Adrenal gland (tissue), 19 donors: ENCODE measurements at places on chromosomes 4 and X. TPM values are rescaled to one million over a fixed set of nuclear protein-coding genes. Genes with fewer than 3 reads are reported as not detected.

GRCh38 chr4:111136438-111136837 is 513.6 kb upstream of the PITX2 start:
- no peak overlapping the region for H3K27ac ChIP-seq
- no peak overlapping the region for H3K4me3 ChIP-seq
- no peaks in the 10 kb centered on the region for H3K4me1 ChIP-seq
- H3K36me3 ChIP-seq: no peaks in the 10 kb centered on the region

DNA sequence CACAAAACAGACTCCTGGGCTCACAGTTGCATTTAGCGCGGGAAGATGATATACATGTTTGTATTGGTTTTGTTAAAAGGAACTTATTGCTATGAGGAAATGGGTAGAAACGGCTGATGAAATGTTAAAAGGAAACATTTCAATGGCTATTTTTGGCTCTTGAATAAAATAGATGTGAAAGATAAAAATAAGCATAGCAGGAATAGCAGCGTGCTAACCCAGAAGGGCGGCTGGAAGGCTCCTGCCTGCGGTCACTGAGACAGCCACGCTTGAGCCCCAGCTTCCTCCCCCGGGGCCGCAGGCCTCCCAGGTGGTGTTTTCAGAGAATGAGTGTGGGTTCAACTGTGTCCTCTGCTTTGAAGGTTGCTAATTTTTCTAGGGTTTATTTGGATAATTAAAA is 35.0 kb upstream of the CLCN4 start:
- no peak for DNase-seq
- H3K27me3 ChIP-seq: no peaks in the 10 kb centered on the region
- H3K27ac ChIP-seq: no peak overlapping the region
- H3K4me3 ChIP-seq: no peak overlapping the region

GRCh38 chrX:69094977-69095669 is 70.1 kb downstream of the PJA1 start:
- H3K27me3 ChIP-seq: peaks cover 15% of the 10 kb centered on the region
- no peaks in the 10 kb centered on the region for H3K4me1 ChIP-seq
- H3K36me3 ChIP-seq: no peaks in the 10 kb centered on the region
- DNase-seq: no peak
- H3K4me3 ChIP-seq: no peak overlapping the region

DNA sequence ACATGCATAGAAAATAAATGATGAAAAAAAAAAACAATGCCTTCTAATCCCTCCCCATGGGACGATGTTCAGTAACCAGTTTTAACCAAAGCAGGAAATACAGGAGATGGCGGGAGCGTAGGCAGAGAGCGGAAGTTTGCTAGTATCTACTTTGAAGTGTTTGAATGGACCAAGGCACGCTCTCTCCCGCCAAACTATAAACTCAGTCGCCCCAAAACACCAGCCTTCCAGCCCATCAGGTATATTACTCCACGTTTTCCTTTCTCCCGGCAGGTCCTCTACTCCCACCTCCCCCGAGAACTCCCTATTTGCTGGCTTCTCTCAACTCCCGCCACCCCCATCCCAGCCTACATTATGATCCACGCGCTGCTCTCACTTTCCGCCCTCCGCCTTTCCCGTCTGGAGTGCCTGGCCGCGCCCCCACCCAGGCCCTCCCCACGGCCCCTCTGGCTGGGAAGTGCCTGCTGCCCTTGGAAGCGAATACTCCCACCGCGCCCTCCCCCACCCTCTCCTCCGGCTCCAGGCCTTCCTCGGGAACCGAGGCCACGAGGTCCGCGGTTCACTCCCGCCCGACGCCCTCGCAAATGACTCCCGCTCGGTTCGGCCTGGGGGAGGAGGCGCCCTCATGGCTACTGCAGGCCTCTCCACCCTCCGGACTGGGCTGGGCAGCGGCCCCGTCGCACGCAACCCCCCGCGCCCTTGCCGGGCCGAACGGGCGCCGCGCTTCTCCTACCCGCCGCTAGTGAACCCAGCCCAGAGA is 723 bp downstream of the DHX15 start:
- H3K4me1 ChIP-seq: peaks cover 9% of the 10 kb centered on the region
- no peaks in the 10 kb centered on the region for H3K27me3 ChIP-seq
- no peaks in the 10 kb centered on the region for H3K36me3 ChIP-seq
- H3K4me3 ChIP-seq: peak overlapping the region; percentile 85
- peak overlapping the region; percentile 99 for H3K27ac ChIP-seq

DNA sequence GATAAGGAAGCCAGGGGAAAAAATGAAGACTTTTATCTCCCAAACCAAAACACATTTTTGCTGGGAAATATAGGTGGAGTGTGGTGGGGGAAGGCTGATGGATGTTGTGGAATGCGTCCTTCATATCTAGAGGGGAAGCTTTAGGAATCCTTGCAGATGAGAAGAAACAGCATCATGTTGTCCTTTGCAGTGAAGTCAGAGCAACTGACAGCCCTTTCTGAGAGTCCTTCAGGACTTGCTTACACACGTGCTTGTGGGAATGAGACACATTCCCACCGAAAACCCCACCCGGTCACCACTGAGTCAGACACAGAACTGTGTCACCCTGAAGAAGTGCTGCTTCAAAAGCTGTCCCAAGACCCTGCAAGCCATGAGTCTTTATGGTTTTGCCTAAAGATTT is 81.5 kb downstream of the SHROOM2 start:
- no peaks in the 10 kb centered on the region for H3K27me3 ChIP-seq
- H3K27ac ChIP-seq: no peak overlapping the region
- no peak overlapping the region for H3K4me3 ChIP-seq
- no peaks in the 10 kb centered on the region for H3K36me3 ChIP-seq
- DNase-seq: no peak

- DNase-seq: peak; percentile 79
- no peak overlapping the region for H3K4me3 ChIP-seq
- peak overlapping the region; percentile 43 for H3K27ac ChIP-seq
- H3K4me1 ChIP-seq: peaks cover 26% of the 10 kb centered on the region
Observed at GRCh38 chr4:53490965-53491622, 100.2 kb downstream of the LNX1 start.

DNA sequence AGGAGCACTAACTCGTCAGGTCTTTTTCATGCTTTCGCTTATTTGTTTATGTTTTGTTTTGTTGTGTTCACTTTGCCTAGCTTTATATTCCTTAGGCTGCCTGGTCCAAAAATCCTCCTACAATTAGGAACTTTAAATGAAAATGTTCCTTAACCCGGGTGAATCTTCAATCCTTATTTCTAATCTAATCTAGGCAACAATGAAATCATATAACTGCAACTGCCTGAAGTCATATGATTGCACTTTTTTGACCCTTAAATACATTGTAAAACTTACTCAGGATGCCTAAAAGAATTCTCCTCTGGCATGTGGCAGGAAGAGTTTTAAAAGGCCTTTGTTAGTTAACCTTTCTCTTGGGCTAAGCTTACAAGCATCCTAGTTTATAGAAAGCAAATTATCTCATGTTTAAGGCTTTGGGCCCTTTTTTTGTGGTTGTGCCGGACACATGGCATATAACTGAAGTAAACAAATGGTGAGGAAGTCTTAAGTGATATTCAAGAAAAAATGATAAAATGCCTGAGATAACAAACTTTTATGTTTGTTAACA is 279.4 kb downstream of the FAT4 start:
- no peaks in the 10 kb centered on the region for H3K36me3 ChIP-seq
- no peak overlapping the region for H3K4me3 ChIP-seq
- H3K4me1 ChIP-seq: no peaks in the 10 kb centered on the region
- no peak overlapping the region for H3K27ac ChIP-seq
- no peak for DNase-seq

DNA sequence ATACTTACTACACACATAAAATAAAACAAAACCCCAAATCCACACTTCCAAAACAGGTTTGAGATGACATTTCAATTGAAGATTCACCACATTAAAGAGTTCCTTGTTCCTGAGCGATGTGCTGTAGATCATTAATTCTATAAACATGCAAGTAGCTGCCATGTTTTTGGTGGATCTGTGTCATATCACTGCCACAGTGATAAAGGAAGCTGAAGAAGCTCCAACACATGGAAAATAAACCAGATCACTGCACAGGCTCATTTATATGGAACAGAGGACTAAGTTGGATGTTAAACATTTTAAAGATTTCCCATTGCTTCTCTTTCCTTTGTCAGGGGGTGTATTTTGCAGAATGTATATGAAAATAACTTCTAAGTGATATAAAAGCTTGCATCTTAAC is 2.8 kb upstream of the RBM46 start:
- H3K36me3 ChIP-seq: no peaks in the 10 kb centered on the region
- no peak overlapping the region for H3K4me3 ChIP-seq
- H3K4me1 ChIP-seq: no peaks in the 10 kb centered on the region
- no peak overlapping the region for H3K27ac ChIP-seq
- peaks cover 5% of the 10 kb centered on the region for H3K27me3 ChIP-seq

DNA sequence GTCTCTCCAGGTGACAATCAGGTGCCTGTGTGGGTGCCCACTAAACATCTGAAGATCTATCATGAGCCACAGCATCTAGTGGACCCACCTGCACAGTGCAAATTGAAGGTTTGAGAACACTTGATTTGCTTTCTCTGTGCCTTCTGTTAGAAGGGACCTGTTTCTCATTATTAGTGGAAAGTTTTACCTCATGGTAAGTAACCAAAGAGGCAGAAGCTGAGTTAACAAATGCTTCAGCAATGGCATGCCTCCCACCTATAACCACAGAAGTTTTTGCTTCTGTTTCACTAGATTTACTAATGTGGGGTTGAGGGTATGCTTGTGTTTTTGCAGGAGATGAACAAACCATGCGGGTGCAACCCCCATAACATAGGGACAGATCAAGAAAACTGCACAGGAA is 297.4 kb upstream of the DKK2 start:
- H3K36me3 ChIP-seq: no peaks in the 10 kb centered on the region
- no peak overlapping the region for H3K27ac ChIP-seq
- peaks cover 11% of the 10 kb centered on the region for H3K27me3 ChIP-seq
- H3K4me1 ChIP-seq: no peaks in the 10 kb centered on the region
- H3K4me3 ChIP-seq: no peak overlapping the region

GRCh38 chr4:145957302-145957701 is 18.7 kb upstream of the ZNF827 start:
- no peaks in the 10 kb centered on the region for H3K4me1 ChIP-seq
- H3K27me3 ChIP-seq: no peaks in the 10 kb centered on the region
- H3K4me3 ChIP-seq: no peak overlapping the region
- H3K36me3 ChIP-seq: no peaks in the 10 kb centered on the region

DNA sequence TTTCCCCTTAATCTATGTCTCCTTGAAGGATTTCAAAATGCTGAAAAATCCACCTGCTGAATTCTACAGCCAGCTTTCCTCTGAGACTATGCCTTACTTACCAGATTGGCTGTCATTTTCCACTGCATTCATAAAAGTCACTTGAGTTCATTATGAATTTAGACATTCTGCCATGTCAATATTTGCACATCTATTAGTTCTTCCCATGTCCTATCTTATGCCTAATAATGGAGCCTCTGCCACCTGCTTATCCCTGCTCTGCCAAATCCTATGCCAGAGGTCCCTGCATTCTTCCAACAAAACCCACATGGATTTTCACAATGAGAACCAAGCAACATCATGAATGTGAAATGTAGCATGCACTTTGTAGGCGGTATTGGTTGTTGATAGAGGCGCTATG is 42.6 kb downstream of the GASK1B start:
- DNase-seq: no peak
- H3K27me3 ChIP-seq: no peaks in the 10 kb centered on the region
- no peaks in the 10 kb centered on the region for H3K36me3 ChIP-seq
- no peak overlapping the region for H3K4me3 ChIP-seq

DNA sequence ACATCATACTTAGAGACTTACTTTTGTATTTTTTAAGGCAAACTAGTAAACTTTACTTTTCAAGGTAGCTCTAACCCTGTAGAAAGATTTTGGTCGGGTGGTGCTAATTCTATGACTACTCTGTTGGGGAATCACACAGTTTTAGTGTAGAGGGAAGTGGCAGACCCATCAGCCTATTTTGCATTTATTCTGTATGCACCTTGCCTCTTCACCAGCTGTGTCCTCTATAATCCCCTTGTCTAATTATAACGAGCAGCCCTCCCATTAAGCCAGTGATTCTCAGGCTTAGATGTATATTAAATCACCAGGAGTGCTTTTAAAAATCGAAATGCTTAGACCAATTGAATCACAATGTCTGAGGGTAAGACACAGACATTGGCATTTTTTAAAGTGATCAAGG is 78.1 kb downstream of the GALNT7 start:
- no peaks in the 10 kb centered on the region for H3K27me3 ChIP-seq
- no peak for DNase-seq
- H3K27ac ChIP-seq: no peak overlapping the region
- no peaks in the 10 kb centered on the region for H3K4me1 ChIP-seq

DNA sequence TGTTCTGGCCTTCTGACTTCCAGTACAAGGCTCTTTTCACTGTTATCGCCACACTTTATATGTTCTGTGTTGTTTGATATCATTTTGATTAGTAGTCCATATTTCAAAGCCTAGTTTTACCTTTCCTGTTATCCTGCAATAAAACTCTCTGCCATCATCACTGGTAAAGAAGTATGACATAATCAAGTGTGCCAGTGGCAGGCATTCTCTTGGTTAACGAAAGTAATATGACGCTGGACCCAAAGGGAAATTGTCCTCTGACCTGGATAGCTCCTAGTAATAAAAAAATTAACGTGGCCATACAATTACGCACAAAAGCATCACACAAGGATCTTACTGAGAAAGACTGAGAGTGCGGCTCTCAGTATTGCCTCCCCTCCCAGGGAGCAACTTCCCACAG is 33.8 kb downstream of the DGKK start:
- no peak overlapping the region for H3K4me3 ChIP-seq
- no peaks in the 10 kb centered on the region for H3K36me3 ChIP-seq
- no peaks in the 10 kb centered on the region for H3K4me1 ChIP-seq
- peaks cover 20% of the 10 kb centered on the region for H3K27me3 ChIP-seq

DNA sequence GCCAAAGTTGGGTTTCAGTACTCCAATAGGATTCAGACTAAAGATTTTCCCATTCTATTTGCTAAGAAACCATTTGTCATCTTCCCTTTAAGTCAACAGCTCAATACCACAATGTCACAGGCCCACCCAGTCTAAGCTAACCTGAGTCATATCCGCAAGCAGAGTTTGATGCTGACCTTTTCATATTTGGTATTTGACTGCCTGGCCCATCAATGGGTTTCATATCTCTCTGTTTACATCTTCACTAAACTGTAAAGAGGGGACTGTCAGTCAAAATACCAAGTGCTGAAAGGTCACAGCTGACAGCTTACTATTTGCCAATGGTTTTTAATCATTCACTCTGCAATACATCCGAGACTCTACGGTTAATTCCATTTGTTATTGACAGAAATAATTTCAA is 707.5 kb upstream of the ACTRT1 start:
- no peaks in the 10 kb centered on the region for H3K27me3 ChIP-seq
- no peaks in the 10 kb centered on the region for H3K36me3 ChIP-seq
- no peak overlapping the region for H3K27ac ChIP-seq
- H3K4me1 ChIP-seq: no peaks in the 10 kb centered on the region
- no peak for DNase-seq

The RHOXF1 gene
- polyA plus RNA-seq: not detected

The HNRNPDL gene
- 285 TPM for polyA plus RNA-seq

The IL1RAPL1 gene
- not detected for polyA plus RNA-seq

The RNF150 gene
- 22.4 TPM for polyA plus RNA-seq

The STK32B gene
- 0.30 TPM for polyA plus RNA-seq

The S100G gene
- 0.48 TPM for polyA plus RNA-seq

The NUP62CL gene
- 3.8 TPM for polyA plus RNA-seq

The TRIML1 gene
- polyA plus RNA-seq: not detected

The IL2 gene
- not detected for polyA plus RNA-seq
